ENCODE measurements at places on chromosomes 5 and 9.

GRCh38 chr9:14273696-14274121 lies 40.2 kb downstream of the NFIB start:
- DNase-seq, result no peak

DNA sequence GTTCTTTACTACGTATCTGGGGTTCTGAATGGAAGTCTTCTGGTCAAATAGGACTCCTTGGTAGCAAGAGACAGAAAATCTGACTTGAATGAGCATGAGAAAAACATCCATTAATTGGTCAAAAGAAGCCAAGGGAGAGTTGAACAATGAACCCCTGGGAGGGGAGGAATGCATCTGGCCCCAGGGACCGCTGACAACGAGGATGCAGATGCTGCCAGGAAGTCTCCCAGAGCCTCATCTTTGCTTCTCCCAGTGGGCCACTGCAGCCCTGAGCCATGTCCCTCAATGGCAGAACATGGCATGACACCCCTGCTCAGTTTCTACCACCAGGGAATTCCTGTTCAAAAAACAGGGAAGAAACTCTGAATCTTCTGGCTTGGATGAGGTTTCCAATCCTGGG lies 50.5 kb upstream of the ICE1 start:
- DNase-seq, result no peak

- DNase-seq, result no peak
Observed at GRCh38 chr5:151577566-151577965, 13.6 kb downstream of the FAT2 start.

DNA sequence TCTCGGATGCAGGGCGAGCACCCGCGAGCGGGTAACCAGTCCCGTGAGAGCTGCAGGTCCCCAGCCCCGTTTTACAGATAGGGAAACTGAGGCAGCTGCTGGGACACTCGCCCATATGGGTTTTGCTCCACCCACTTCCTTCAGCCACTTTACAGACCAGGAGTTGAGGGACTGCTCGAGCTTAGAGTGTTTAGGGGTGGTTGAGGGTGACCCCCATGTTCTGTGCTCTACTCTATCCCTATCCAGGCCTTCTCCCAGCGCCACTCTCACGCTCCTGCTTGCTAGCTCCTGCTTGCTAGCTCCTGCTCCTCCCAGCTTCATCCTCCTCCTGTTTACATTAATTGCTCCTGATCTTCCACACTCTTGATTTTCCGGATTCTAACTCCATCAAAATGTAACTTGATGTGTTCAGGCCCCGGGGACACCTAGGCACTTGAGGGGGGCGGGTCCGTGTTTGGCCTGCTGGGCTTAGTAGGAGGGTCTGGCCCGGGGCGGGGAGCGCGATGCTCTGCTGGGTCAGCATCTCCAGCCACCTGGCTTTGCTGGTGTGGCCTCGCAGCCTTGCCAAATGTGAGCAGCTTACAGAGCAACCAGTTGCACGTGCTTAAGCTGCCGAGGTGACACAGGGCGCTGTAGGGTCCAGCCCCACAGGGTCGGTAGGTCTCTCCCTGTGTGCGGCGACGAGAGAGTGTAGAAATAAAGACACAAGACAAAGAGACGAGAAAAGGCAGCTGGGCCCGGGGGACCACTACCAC lies 1.5 kb upstream of the PTGES2 start:
- DNase-seq, result no peak

DNA sequence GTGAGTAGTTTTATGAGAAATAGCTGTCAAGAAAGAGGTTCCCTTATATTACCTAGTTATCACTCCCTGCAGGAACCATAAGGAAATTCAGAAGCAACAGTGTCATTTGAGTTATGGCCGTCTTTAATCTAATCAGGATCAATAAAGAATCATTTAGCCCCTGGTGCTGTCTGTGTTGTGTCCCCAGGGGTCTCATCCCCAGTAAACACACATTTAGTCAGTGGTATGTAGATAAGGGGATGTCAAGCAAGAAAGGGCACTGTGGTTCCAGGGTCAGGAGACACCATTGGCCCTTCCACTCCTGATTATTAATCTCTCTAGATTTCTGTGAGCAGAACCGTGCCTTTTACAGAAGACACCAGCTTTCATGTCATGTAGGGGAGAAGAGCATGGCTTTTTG lies 158.0 kb upstream of the SEMA6A start:
- no peak for DNase-seq

- DNase-seq, result no peak
Observed at GRCh38 chr5:39446231-39446630, 21.5 kb upstream of the DAB2 start.

- DNase-seq, result no peak
Observed at GRCh38 chr5:156197042-156197635, 129.8 kb upstream of the SGCD start.

DNA sequence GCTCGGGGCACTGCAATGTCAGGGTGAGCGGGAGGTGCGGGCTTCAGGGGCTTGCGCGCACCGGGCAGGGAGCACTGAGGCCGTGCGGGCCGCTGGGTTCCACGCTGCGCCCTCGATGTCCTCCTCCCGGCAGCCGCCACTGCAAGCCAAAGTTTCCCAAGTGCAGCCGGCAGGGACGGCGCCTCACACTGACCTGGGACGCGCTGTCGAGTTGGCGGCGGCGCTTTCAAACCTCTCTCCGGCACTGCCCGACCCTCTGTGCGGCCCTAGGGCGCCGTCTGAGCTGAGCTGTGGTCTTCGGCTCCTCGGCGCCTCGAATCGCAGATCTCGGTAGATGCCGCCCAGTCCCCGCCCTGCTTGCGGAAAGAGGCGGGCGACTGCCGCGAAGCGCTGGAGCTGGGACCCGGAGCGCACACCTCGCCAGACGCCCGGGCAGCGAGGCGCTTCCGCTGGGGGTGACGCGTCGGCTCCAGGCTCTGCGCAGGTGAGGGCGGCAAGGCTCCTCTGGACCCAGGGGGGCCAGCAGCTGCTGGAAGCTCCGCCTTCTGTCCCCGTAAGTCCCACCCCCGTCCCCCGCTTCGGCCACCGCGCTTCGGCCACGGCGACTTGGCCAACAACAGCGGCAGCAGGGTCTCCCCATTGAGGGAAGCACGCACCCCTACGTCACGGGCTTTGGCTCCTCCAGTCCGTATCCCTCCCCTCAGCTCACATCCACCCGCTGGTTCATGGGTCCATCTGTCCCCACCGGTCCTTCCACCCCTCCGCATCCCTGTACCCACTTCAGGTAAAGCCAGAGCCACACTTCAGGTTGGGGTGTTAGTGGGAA lies at the start of gene ANKRD34B:
ANKRD34B (minus strand) TSS at position 320 of the 826 bp plus-strand sequence. CDS start 10,261 bp downstream, outside the sequence.
- peak; percentile 51 for DNase-seq

GRCh38 chr5:32254881-32255539 lies 57.7 kb downstream of the MTMR12 start:
- no peak for DNase-seq

GRCh38 chr9:71509054-71509453 lies 259.3 kb downstream of the CEMIP2 start:
- no peak for DNase-seq

- DNase-seq, result no peak
Observed at GRCh38 chr9:89732295-89732938, 127.6 kb downstream of the GADD45G start.

- no peak for DNase-seq
Observed at GRCh38 chr5:135255461-135256178, 143.4 kb downstream of the MACROH2A1 start.

DNA sequence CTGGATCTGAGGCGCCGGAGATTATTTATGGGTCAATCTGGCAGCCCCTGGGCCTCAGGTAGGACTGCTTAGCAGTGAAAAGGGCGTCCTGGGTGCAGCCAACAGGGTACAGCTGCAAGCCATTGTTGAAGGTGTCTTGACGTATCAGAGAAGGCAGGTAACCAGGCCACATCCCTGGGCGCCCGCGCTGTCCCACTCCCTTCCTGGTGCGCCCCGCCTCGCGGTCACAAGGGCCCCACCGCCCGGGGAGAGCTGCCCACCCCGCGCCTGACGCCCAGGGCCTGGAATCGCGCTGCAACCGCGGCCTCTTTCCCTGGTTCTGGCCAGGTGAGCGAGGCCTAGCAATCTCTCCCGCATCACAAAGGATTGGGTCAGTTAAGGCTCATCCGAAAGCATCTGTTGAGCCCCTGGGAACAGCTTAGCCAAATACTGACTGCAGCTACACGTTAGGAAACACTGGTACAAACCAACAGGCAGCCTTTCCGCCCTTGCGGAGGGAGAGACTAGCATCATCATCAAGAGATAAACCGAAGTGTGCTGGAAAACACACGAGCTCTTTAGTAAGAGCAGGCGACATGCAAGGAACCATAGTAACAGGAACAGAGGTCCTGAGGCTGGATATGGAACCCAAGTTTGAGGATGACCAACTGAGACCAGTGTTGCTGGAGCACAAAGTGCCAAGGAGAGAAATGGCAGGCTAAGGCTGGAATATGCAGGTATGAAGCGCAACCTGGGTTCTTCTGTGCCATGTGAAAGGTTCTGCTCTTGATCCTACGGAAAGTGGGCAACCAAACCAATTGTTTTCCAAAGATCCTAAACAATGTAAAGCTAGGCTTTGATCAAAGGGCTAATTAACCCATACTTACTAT lies 3.6 kb downstream of the RPS23 start:
- DNase-seq, result no peak

DNA sequence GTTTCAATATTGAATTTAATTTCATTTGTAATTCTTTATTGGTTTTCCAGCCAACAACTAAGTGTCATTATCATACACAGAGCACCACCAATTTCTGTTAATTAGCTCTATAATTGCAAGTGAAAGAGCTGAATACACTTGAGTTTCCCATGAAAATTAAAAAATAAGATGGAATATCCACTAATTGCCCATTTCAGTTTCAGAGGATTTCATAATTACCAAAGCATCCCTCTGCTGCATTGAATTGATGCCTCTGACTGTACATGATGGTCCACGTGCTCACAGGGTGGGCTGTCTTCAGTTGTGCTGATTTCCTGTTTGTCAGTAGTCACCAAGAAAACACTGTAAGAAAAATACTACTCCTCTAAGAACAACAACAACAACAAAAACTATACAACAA lies 163.8 kb downstream of the CHSY3 start:
- DNase-seq, result no peak

GRCh38 chr9:114072184-114073140 lies 5.6 kb downstream of the AMBP start:
- DNase-seq, result no peak

DNA sequence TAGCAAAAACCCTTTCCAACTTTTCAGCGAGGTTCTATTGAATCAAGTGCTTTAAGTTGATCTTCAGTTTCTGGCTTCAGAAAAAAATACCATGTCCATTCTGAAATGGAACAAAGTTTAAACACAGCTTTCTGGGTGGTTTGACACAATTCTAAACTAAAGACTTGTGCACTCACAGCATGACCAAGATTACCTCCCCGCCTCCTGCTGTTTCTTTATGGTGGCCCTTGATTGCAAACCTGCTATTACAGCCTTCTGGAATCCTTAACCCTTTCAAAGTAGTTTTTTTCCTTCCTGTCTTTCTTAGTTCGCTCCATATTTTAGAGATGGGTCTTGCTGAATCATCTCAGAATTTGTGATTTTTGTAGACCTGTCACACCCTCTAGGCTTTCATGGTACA lies 135.9 kb upstream of the FBN2 start:
- no peak for DNase-seq

- DNase-seq, result no peak
Observed at GRCh38 chr5:156188016-156188415, 138.9 kb upstream of the SGCD start.

- DNase-seq, result no peak
Observed at GRCh38 chr5:53965459-53965858, 344.9 kb downstream of the ARL15 start.

DNA sequence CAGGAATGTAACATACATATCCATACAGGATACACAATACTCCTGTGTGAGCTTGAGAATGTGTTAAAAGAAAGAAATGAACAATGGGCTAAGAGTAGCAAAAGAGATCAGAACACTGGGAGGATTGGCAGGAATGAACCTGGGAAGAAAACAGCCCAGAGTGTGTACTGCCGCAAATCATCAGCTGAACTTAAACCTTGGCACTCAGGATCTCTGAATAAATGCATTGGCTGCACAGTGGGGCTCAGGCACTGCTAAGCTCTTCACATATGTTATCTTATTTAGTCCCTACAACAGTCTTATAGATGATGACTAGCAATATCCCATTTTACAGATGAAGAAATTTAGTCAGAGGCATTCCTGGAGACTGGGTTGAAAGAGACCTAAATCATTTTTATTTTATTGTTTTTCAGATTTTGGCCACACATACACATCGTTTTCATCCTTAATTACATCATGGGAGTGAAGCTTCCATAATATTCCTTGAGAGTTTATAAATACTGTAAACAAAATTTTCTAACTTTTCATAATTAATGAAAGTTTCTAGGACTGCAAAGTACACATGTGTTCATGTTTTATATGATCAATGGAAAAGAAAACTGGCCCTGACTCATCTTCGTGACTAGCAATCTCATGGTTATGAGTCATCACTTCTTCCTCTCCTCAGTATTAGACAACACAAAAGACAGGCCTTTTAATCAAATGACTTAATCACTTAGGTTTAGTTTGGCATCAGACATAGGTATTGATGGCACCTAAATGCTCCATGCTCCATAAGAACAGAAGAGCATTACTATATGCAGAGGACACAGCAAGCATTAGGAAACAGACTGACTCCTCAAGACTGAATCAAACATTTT lies 59.2 kb downstream of the CDH18 start:
- no peak for DNase-seq

GRCh38 chr9:135615666-135616618 lies 23.4 kb downstream of the GLT6D1 start:
- no peak for DNase-seq

DNA sequence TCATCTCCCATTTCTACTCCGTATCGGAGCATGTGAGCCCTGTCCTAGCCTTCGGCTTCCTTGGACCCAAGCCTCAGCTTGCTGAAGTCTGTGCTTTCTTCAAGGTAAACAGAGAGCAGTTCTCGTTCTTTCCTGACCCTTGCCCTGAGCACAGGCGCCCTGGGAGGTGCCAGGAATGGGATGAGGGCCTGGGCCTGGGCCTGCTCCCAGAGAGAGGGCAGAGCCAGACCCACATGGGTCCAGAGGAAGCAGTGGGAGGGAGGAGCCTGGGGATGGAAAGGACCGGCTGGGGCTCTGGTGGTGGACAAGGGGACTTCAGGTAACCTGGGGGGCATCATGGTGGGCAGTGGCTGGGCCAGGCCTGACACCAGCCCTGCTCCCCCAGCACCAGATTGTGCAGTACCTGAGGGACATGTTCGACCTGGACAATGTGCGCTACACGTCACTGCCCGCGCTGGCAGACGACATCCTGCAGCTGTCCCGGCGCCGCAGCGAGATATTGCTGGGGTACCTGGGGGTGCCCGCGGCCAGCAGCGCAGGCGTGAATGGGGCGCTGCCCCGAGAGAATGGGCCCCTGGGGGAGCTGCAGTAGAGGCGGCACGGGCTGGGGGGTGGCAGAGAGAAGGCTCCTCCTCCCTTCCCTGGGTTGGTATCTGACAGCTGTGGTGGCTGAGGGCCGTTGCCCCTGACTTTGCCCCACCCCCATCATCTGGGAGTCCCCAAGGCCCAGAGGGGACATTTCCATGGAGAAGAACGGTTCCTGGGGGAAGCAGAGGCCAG lies 10.9 kb upstream of the DOLPP1 start:
- no peak for DNase-seq

DNA sequence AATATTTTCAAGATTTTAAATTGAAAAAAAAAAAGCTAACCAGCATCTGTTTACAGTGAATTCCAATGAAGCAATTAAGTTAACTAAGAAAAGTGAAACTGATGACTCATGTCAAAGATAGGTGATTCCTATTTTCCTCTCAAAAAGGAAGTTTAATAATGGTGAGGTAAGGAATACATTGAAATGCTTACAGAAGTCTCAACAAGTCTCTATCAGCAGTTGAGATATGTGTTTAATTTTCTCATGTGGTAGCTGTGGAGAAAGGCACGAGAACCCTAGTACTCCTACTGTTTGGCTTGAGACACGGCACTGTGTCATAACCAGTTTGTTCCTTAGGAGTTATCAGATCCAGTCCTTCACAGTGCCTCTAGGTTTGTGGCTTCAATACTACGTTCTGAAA lies 114.5 kb downstream of the SLC25A46 start:
- no peak for DNase-seq

- no peak for DNase-seq
Observed at GRCh38 chr9:2933165-2934095, 89.5 kb upstream of the PUM3 start.
